ENCODE measurements at places on chromosomes 1 and 21. TPM values are rescaled to one million over a fixed set of nuclear protein-coding genes. Genes with fewer than 3 reads are reported as not detected.
A peak's percentile ranks its signal among the peaks of the same experiment; 100 is the strongest.

Gene TACSTD2
- polyA plus RNA-seq: 19.1 TPM

DNA sequence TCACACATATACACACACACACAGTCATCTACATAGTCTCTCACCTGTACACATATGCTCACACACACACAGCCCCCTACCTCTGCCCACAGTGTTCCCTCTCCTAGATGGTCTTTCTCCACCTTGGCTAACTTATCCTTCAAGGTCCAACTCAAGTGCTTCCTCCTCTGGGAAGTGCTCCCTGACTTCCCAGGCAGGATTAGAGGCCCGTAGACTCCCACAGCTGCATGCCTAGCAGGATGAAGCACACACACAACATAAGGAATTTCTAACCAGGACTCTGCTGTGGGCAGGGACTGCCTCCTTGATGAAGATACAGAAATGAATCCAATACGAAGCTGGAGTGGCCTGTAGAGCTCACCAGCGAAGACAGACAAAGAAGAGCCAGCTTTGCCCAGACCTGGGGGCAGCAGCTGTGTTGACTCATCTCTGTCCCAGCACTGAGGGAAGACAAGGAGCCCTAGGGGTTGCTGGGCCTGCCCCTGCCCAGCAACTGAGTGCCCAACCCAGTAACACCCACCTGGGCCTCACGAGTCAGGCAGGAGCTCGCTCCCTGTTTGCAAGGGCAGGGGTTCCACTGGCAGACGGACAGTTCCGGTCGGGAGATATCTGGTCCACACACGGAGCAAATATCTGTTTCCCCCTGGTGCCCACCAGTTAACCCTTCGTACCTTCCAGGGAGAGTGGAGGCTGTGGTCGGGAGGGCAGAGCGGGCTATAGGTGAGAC is 100.8 kb downstream of the DMRTB1 start:
- no peak for DNase-seq

GRCh38 chr1:210234329-210234757 is 1.7 kb downstream of the SERTAD4 start:
- DNase-seq: no peak

DNA sequence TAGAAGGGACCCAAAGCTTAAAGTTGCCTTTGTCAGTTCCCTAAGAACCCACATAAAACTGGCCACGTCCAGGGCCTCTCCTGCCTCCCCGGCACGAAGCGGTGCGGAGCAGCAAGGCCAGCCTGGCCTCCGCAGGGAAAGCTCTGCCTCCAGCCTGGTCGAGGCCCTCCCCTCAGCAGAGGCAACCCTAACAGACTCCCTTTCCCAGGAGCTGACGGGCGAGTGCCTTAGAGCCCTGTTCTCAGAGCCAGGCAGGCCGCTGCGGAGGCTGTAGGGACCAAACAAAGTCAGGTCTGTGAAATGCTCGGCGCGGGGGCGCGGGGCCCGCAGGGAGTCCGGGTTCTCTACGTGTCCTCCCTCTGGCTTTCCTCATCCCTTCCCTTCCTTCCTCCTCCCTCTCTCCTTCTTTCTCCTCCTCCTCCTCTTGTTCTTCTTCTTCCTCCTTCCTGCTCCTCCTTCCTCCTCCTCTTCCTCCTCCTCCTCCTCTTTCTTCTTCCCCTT is 40.7 kb downstream of the RIPK4 start:
- DNase-seq: no peak

DNA sequence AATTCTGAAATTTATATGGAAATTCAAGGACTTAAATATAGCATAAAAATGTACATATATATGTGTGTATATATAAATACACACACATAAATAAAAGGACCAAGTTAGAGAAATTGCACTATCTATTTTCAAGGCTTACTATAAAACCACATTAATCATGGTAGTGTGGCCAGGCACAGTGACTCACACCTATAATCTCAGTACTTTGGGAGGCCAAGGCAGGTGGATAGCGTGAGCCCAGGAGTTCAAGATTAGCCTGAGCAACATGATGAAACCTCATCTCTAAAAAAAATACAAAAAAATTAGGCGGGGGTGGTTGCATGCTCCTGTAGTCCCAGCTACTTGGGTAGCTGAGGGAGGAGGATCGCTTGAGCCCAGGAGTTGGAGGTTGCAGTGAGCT is 171.4 kb upstream of the GORAB start:
- DNase-seq: no peak

GRCh38 chr1:30270461-30270860 is 452.9 kb downstream of the MATN1 start:
- no peak for DNase-seq

DNA sequence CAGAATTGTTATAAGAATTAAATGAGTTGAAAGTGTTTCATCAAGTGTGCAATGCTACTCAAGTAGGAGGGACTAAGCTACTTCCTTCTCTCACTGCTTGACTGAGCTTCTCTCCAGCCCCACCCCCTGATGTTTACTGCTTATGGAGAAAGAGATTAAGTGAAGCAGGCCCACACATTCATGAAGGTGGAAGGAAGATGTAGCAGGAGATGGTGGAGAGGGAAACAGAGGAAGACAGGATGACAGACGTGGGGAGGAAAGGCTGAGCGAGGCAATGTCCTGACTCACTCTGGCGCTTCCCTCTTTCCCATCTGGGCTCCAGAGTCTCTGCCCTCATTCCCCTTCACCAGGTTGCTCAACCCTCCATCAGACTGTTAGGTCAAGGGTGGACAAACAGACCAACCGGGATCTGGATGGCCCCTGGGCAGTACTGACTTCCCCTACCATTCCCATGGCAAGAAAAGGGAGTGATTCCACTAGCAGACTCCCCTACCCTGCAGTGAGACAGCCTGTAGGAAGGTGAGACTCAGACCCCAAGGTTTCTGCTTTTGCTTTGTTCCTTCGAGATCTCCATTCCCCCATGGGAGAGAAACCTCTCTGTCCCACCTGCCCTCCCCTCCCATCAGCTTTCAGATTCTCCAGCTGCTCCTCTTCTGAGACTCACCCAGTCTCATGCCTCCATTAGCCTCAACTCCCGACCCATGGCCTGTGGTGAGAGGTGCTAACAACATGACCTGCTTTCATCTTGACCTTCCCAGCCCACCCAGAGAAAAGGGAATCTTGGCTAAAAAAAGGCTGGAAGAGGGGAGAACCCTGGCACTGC is 3.1 kb upstream of the ARHGEF2 start:
- no peak for DNase-seq

GRCh38 chr21:17045214-17045853 is 467.5 kb upstream of the CXADR start:
- DNase-seq: no peak

DNA sequence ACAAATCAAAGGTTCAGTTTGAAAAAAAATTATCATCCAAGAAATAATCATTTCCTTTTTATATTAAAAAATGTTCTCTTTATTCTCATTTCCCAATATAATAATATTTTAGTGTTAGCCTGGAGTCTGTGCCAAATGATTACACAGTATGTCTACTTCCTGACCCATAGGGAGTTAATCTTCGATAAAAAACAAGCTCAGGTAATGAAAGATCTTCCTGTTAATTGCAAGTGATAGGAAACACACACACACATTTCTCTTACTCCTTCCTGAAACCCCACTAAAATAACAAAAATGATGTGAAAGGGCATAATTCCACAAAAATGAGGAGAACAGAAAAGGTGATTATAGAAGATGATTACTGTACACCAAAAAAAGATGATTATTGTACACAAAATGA is 123.5 kb upstream of the CXADR start:
- no peak for DNase-seq

DNA sequence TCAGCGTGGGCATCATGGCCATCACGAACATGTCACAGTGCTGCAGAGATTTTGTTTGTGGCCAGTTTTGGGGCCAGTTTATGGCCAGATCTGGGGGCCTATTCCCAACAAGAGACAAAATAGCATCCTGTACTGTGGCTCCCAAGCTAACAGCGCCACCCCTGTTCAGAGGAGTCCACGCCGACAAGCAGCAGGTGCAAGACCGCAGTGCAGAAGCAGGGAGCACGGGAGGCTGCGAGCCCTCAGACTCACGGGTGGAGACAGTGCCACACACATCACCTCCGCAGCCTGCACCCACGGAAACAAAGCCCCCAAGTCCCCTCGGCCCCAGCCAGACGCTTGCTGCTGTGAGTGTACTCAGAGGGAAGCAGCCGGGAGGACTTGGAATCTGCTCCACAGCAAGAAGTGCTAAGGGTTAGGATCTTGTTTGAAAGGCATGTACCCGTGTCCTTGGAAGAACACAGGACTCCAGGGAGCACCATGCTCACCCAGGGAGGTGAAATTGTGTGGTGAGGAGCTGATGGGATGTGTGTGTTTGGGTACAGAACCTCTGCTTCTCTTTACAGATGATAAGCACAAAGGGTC is 7.1 kb downstream of the TCP10L start:
- DNase-seq: no peak

DNA sequence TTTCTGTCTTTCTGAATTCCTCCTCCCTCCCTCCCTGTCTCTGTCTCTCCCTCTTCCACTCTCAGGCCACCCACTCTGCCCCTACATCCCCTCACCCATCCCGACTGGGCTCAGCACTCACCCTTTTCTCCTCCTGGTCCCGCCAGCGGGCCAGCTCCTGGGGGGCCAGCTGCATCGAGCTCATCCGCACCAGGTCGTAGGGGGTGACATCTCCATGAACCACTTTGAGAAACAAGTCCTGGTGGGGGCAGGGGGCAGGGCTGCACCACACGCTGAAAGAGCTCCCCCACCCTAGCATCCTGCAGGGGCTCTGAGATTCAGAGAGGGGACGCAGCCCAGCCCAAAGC is 17.8 kb downstream of the SPOCD1 start:
- no peak for DNase-seq

- no peak for DNase-seq
These were observed 716 bp upstream of the HPDL start for GRCh38 chr1:45325851-45326506.

- DNase-seq: no peak
These were observed 13.1 kb upstream of the VAMP4 start for GRCh38 chr1:171754971-171755370.

- no peak for DNase-seq
These were observed 2.1 kb downstream of the ZFP69 start for GRCh38 chr1:40479156-40479555.

DNA sequence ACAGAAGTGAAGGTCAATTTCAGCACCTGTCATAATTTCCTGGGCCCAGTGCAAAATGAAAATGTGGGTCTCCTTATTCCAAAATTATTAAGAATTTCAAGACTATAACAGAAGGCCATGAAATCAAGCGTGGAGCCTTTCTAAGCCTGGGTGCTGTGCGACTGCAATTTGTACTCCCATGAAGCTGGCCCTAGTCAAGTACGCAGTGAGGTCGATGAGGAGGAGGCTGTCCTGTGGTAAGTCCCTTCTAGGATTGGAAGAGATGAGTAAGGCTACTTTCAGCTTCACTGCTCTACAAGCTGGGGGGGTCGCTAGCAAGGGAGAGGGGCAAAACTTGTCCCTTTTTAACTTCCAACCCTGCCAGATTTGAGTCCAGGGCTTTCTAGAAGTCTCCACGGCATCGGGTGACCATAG is 410 bp upstream of the NUDC start:
- DNase-seq: no peak

DNA sequence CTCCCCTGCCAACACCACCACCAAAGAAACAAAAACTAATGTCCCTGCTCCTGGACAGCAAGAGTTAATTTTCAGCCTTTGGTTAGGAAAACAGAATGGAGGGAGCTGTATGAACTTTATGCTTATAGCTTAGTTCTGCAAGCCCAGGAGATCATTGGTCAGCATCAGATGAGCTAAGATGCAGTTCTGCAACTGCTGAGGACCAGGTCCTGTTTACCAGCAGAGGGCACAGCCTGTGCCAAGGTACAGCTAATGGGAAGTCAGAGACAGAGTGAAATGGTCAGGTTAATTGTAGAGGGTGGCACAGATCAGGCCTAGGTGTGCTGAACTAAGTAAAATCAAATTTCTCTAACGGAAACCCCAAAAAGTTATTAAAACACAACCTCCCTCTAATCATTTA is 161.3 kb downstream of the ROR1 start:
- no peak for DNase-seq

- DNase-seq: no peak
These were observed 10.6 kb upstream of the COL6A1 start for GRCh38 chr21:45970674-45971615.

- no peak for DNase-seq
These were observed 36.6 kb downstream of the FMO4 start for GRCh38 chr1:171350594-171350993.

Gene FAM167B
- polyA plus RNA-seq: 13.3 TPM

GRCh38 chr1:162899422-162900146 is 38.6 kb upstream of the CCDC190 start:
- no peak for DNase-seq

DNA sequence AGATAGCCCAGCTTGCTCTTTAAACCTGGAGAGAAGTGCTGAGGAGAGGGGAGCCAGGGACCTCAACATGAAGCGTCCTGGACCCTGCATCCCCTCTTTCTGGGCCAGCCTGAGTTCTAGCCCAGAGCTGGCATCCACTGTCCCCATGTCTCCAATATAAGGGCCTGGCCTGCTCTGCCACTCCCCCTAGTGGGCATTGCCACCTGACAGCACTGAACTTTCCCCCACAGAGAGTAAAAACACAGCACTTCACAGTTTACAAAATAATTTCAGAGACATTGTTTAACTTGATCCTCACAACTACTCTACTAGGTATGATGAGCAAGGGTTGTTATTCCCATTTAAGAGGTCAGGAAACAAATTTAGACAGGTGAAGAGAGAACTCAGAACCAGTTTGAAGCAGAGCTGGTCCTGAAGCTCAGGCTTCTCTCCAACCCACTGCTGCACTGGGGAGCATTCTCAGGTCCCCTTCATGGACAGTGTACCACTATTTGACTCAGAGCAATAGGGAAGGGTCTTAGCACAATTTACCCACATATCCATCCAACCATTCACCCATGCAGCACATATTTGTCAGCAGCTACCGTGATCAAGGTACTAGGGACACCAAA is 151.2 kb downstream of the DMRTA2 start:
- no peak for DNase-seq

Gene FCRL5
- 0.23 TPM for polyA plus RNA-seq

Gene RGS13
- polyA plus RNA-seq: not detected

GRCh38 chr21:33196941-33197374 is 32.8 kb upstream of the IFNAR2 start:
- DNase-seq: peak; percentile 70

DNA sequence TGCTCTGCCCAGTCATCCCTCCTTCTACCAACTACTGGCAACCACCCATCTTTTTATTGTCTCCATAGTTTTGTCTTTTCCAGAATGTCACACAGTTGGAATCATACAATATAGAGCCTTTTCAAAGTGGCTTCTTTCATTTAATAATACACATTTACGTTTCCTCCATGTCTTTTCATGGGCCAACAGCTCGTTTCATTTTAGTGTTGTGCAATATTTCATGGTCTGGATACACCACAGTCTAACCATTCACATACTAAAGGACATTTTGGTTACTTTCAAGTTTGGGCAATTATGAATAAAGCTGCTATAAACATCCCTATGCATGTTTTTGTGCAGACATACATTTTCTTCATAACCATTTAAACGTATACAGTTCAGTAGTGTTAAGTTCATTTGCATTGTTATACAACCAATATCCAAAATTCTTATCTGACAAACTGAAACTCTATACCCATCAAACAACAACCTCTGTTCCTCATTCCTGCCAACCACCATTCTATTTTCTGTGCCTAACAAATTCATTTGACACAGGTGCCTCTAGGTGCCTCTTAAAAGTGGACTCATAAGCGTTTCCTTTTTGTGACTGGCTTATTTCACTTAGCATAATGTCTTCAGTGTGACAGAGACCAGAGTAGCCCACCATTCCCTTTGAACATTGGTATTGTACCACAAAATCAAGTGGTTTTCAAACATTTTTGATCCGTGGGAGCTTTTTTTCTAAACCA is 138.1 kb downstream of the NR5A2 start:
- no peak for DNase-seq

- no peak for DNase-seq
These were observed 1.5 kb upstream of the MAGI3 start for GRCh38 chr1:113388621-113389358.

Measured in renal cortex interstitium (tissue), 15 donors.